Right lobe of liver (tissue), 6 donors: ENCODE measurements at places on chromosomes 3 and 15. TPM values are rescaled to one million over a fixed set of nuclear protein-coding genes. Genes with fewer than 3 reads are reported as not detected.

Gene PCLAF
- 5.6 TPM for total RNA-seq

Gene GPR156
- not detected for total RNA-seq

Gene SENP8
- total RNA-seq, result 0.61 TPM

Gene COL6A6
- total RNA-seq, result 0.12 TPM

Gene ZNF80
- total RNA-seq, result not detected

Gene CSK
- 50.9 TPM for total RNA-seq

Gene TAGLN3
- total RNA-seq, result not detected

Gene SYNPR
- total RNA-seq, result not detected

Gene CASR
- total RNA-seq, result not detected

Gene RBP2
- total RNA-seq, result not detected

Gene CX3CR1
- total RNA-seq, result not detected

Gene CHRNB4
- total RNA-seq, result not detected

Gene MASP1
- 116 TPM for total RNA-seq

Gene UPK1B
- total RNA-seq, result not detected

Gene DET1
- 2.5 TPM for total RNA-seq

Gene ERICH6
- not detected for total RNA-seq

Gene DBR1
- 4.2 TPM for total RNA-seq
